Left lung (tissue), 14 donors: ENCODE measurements at places on chromosomes 5 and 9. TPM values are rescaled to one million over a fixed set of nuclear protein-coding genes. Genes with fewer than 3 reads are reported as not detected.

GRCh38 chr9:137685741-137686420, 67.1 kb downstream of the EHMT1 start:
- H3K4me3 ChIP-seq = no peak overlapping the region
- no peaks in the 10 kb centered on the region for H3K36me3 ChIP-seq
- DNase-seq = no peak
- H3K27ac ChIP-seq = no peak overlapping the region
- no peaks in the 10 kb centered on the region for H3K27me3 ChIP-seq
- H3K4me1 ChIP-seq = peaks cover 46% of the 10 kb centered on the region

DNA sequence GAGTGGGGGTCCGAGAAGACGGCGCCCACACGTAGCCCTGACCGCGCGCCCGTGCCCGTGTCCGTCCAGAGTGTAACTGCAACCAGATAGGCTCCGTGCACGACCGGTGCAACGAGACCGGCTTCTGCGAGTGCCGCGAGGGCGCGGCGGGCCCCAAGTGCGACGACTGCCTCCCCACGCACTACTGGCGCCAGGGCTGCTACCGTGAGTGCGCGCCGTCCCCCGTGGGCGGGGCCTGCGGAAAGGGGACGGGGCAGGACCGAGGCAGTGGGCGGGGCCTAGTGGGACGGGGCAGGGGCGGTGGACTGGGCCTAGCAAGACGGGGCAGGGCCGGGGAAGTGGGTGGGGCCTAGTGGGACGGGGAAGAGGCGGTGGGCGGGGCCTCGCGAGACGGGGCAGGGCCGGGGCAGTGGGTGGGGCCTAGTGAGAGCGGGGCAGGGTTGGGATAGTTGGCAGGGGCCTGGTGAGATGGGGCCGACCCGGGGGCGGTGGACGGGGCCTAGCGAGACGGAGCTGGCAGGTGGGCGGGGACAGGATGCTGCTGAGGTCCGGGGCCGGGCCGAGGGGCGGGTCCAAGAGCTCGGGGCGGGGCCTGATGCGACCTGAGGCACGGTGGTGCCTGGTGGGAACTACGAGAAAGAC, 79.1 kb downstream of the NTNG2 start:
- peaks cover 18% of the 10 kb centered on the region for H3K27me3 ChIP-seq
- peak; percentile 98 for DNase-seq
- H3K4me3 ChIP-seq = peak overlapping the region; percentile 71
- H3K27ac ChIP-seq = no peak overlapping the region

GRCh38 chr9:113910036-113910639, 34.0 kb downstream of the ZNF618 start:
- no peak for DNase-seq
- H3K27me3 ChIP-seq = no peaks in the 10 kb centered on the region
- no peak overlapping the region for H3K27ac ChIP-seq
- no peaks in the 10 kb centered on the region for H3K4me1 ChIP-seq
- no peaks in the 10 kb centered on the region for H3K36me3 ChIP-seq
- H3K4me3 ChIP-seq = no peak overlapping the region

GRCh38 chr5:57816108-57816507, 333.5 kb upstream of the ACTBL2 start:
- no peak overlapping the region for H3K27ac ChIP-seq
- no peaks in the 10 kb centered on the region for H3K4me1 ChIP-seq
- H3K27me3 ChIP-seq = no peaks in the 10 kb centered on the region
- H3K36me3 ChIP-seq = no peaks in the 10 kb centered on the region
- no peak overlapping the region for H3K4me3 ChIP-seq
- no peak for DNase-seq

DNA sequence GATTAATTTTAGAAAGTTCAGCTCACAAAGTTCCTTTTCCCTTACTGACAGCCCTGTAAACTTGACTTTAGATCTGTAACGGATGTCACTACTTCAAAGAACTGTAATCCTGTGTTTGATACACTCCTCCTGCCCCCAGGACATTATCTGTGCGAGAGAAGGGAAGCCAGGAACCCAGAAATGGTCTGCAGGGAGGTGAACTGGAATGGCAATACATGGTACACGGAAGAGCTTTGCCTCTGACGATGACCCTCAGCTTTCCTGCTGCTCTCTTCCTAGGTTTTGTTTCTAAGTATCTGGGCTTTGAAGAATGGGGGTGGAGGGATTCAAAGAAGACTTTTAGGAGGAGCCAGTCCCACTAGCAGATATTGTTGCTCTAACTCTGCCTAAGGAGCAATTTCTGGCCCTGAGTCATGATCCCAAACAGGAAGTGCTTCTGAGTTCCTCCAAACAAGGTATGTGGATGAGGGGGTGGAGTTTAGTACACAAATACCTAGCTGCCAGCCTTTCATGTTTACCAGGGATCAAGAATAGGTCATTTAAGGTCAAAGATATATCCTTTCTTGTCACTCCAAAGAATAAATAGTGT, 43.4 kb upstream of the TMC1 start:
- H3K27ac ChIP-seq = peak overlapping the region; percentile 41
- no peak overlapping the region for H3K4me3 ChIP-seq
- no peaks in the 10 kb centered on the region for H3K36me3 ChIP-seq
- peaks cover 16% of the 10 kb centered on the region for H3K4me1 ChIP-seq

DNA sequence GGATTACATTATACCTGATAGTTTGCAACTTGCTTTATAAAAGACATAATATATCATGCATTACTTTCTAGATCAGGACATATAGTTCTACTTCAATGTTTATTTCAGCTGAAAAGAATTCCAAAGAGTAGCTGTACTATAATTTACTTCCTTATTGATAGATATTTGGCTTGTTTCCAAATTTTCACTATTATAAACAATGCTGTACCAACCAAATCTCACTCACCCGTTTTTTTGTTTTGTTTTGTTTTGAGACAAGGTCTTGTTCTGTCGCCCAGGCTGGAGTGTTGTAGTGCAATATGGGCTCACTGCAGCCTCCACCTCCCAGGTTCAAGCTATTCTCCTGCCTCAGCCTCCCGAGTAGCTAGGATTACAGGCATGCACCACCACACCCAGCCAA, 132.7 kb downstream of the GNAQ start:
- DNase-seq = no peak
- H3K27me3 ChIP-seq = no peaks in the 10 kb centered on the region
- H3K4me3 ChIP-seq = no peak overlapping the region
- no peaks in the 10 kb centered on the region for H3K36me3 ChIP-seq
- H3K4me1 ChIP-seq = no peaks in the 10 kb centered on the region
- H3K27ac ChIP-seq = no peak overlapping the region

- peaks cover 44% of the 10 kb centered on the region for H3K4me1 ChIP-seq
- no peak for DNase-seq
- H3K4me3 ChIP-seq = no peak overlapping the region
- no peak overlapping the region for H3K27ac ChIP-seq
- no peaks in the 10 kb centered on the region for H3K27me3 ChIP-seq
These were observed 75.8 kb upstream of the ADRB2 start for GRCh38 chr5:148750614-148751013.

DNA sequence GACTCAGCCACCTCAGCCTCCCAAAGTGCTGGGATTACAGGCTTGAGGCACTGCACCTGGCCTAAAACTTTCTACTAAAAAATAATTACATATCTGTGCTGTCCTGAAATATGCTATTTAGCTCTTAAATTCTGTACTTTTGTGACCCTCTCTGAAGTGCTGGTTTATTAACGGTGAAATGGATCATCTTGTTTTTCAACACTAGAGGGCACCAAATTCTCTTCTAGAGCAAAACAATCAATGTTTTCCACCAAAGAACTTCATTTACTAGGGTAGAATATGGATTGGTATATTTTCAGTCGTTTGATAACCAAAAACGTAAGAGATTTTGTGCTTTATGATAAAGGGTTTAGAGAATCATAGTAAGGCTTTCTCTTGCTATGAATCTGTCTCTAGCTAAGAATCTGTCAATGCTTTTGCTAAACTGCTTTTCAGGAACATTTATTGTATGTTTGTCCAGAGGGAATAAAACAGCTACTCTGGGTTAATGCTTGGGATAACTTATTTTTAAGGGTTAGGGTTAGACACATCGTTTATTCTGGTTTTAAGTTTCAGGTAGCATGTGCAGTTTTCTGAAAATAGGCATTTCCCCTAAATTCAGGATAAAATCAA, 63.6 kb downstream of the RNF180 start:
- H3K4me1 ChIP-seq = no peaks in the 10 kb centered on the region
- no peak overlapping the region for H3K4me3 ChIP-seq
- H3K36me3 ChIP-seq = no peaks in the 10 kb centered on the region

DNA sequence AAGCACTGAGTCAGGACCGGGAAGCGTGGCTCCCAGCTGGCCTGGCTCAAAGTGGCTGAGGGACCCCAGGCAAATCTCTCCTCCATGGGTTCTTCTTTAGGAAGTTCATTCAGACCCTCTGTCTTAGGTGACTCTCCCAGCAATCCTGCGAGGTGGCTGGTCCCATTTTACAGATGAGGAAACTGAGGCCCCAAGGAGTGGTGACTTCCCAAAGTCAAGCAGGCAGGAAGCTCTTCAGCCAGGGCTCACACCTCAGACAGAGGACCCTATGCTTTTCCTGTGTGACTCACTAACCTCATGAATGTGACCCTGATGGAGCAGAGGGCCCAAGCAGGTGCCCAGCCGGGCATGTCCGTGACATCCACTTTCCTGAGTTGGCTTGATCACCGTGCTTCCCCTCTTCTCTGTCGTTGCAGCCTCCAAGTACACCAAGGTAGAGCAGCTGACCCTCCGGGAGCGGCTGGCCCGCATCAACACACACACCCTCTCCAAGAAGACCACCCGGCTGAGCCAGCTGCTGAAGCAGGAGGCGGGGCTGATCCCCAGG, 36.5 kb downstream of the ARHGEF37 start:
- peaks cover 7% of the 10 kb centered on the region for H3K36me3 ChIP-seq
- no peaks in the 10 kb centered on the region for H3K4me1 ChIP-seq
- DNase-seq = no peak
- no peaks in the 10 kb centered on the region for H3K27me3 ChIP-seq

DNA sequence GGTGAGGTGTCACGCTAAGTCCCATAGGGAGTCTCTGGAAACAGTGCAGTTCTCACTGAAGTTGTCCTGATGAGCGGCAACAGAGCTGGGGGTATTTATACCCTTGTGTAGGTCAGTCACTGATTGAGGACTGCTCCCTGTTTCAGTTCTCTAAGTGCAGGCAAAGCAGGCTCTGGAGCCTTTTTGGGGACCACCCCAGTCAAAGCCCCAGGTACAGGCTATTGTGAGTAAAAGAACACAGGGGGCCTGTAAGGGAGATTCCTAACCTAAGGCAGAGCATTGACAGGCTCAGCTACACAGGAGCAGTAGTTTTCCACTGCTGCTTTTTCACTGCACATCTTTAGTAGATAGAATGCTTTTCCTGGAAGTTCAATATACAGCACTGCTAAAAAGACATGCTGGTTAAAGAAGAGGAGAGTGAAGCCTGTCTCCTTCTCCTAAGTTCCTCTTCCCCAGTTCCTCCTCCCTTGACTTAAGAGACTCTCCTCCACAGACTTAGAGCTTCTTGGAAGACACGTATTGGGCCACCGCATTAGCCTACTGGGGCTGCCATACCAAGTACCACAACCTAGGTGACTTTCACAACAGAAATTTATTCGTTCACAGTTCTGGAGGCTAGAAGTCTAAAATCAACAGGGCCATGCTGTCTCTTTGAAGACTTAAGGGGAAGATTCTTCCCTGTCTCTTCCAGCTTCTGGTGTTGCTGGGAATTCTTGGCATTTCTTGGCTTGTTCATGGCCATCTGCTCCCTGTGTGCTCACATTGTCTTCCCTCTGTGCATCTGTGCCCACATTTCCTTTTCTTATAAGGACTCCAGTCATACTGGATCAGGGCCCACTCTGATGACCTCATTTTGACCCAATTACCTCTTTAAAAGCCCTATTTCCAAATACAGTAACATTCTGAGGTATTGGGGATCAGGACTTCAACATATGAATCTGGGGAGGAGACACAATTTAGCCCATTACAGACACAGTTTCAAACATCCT, 221.0 kb downstream of the ESM1 start:
- no peak for DNase-seq
- no peaks in the 10 kb centered on the region for H3K4me1 ChIP-seq
- no peak overlapping the region for H3K4me3 ChIP-seq
- no peak overlapping the region for H3K27ac ChIP-seq

- H3K27me3 ChIP-seq = no peaks in the 10 kb centered on the region
- no peak overlapping the region for H3K27ac ChIP-seq
- H3K4me3 ChIP-seq = no peak overlapping the region
- H3K4me1 ChIP-seq = no peaks in the 10 kb centered on the region
- no peaks in the 10 kb centered on the region for H3K36me3 ChIP-seq
These were observed 40.4 kb downstream of the C5 start for GRCh38 chr9:121009650-121010049.

DNA sequence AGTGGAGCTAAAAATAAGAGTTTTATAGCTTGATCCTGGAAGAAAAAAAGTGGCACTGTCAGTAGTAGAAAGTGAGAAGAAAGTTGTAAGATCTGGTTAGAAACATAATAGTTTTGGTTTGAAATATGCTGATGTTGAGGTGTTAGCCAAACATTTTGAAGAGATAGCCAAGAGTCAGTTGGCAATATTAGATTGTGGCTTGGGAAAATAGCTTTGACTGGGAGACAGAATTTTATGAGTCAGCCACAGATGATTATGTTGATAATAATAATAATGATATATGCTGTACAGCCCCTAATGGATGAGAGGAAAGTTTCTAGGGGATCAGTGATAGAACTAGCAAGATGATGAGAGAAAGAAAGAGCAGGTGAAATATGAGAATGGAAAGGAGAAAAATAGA, 12.4 kb upstream of the CDH18 start:
- H3K27me3 ChIP-seq = no peaks in the 10 kb centered on the region
- H3K27ac ChIP-seq = no peak overlapping the region
- H3K36me3 ChIP-seq = no peaks in the 10 kb centered on the region
- no peaks in the 10 kb centered on the region for H3K4me1 ChIP-seq
- DNase-seq = no peak

The MIGA2 gene
- total RNA-seq = 25.6 TPM

The MED22 gene
- total RNA-seq = 21.8 TPM

The RNF20 gene
- 39.9 TPM for total RNA-seq

The FST gene
- total RNA-seq = 2.1 TPM

The QRFP gene
- total RNA-seq = not detected

The SLC46A2 gene
- 7.0 TPM for total RNA-seq

The IFNA2 gene
- not detected for total RNA-seq

The RAD17 gene
- total RNA-seq = 18.7 TPM

The HTR1A gene
- total RNA-seq = not detected

The RGS7BP gene
- 3.5 TPM for total RNA-seq
